Mammary microvascular endothelial cell (primary cell): ENCODE measurements at places on chromosomes 13 and 19. TPM values are rescaled to one million over a fixed set of nuclear protein-coding genes. Genes with fewer than 3 reads are reported as not detected.

Gene SRRM5
- total RNA-seq = 0.33 TPM in 1 of 2 replicates, not detected in the other

Gene TSKS
- 1.5 TPM in 1 of 2 replicates, not detected in the other for total RNA-seq

Gene TNNI3
- total RNA-seq = not detected in 2 replicates

Gene ZNF534
- not detected in 2 replicates for total RNA-seq

Gene CYP2S1
- total RNA-seq = 4.7 and 5.3 TPM in 2 replicates

Gene ZNF358
- 26.2 and 26.8 TPM in 2 replicates for total RNA-seq
